ENCODE measurements at places on chromosomes 1 and 21.

- DNase-seq = no peak
Observed at GRCh38 chr1:69569175-69569541, 1.4 kb downstream of the LRRC7 start.

DNA sequence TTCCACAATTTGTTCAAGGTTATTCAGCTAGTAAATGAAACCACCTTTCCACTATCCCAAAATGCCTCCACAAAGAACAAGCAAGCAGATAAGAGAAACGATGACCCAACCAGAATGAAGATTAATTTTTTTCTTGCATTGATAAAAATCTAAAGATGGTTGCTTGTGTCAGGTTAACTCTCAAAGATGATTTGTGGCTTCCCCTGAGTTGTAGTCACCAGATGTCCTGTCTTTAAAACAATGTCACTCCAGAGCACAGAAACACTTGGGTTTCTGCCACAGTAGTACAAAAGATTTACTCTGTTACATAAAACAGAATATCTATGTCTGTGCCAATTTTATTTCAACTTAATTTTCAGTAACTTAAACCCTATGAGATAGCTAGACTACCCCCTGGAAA, 11.4 kb upstream of the CCDC17 start:
- DNase-seq = no peak

DNA sequence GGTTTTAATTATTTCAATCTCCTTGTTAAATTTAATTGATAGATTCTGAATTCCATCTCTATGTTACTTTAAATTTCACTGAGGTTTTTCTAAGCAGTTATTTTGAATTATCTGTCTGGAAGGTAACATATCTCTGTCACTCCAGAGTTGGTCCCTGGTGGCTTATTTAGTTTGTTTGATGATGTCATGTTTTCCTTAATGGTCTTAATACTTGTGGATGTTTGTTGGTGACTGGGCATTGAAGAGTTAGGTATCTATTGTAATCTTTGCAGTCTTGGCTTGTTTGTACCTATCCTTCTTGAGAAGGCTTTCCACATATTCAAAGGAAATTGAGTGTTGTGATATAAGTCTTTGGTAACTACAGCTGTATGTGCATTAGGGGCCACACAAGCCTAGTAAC, 810.0 kb upstream of the NEGR1 start:
- no peak for DNase-seq

- no peak for DNase-seq
Observed at GRCh38 chr1:65440322-65440900, 19.9 kb downstream of the LEPR start.

- DNase-seq = no peak
Observed at GRCh38 chr1:203145321-203146041, 18.0 kb downstream of the ADORA1 start.

DNA sequence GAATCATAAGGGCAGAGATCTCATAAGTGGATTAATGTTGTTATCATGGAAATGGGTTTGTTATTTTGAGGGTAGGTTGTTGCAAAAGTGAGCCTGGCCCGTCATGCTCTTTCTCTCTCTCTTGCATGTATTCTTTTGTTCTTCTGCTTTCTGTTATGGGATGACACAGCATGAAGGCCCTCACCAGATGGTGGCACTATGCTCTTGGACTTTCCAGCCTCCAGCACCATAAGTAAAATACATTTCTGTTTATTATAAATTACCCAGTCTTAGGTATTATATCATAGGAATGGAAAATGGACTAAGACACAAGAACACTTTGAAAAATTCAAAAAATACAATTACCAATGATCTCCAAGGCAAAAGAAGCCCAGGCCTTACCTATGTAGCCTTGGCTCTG, 676.1 kb downstream of the PTPRU start:
- no peak for DNase-seq

DNA sequence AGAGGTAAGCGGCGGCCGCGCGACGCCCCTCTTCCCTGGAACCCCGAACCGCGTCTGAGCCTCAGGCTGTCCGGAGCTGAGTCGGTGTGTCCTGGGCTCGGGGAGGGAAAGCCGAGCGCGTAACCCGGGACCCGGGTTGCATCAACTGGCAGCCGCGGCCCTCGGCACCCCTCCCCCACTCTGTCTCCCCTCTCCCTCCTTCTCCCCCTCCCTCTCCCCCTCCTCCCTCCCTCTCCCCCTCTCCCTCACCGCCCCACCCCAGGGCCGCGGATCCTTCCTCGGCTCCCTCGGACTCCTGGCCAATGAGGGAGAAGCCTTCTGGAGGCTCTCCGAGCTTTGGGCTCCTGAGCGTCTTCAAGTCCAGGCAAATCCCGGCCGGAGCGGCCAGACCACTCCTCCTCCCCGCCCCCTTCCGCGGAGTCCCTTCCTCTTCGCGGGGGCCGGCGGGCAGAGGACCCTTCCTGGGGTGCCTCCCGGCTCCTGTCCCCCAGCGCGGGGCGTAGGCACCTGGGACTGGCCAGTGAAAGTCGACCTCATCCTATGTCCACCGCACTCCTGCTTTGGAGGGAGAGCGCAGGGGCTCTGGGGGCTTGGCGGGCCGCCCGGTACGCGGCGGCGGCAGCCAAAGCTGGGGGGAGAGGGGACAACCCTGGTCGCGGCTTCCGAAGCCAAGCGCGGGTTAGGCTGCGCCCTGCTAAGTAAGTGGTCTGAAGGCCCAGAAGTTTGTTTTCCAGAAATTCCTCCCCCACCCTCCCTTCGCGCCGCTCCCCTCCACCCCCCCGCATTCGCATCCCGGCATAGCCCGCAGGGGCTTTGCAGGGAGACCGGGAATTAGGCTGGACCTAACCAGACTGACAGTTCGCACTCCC, 850 bp downstream of the SESN2 start:
- DNase-seq = peak; percentile 88

- no peak for DNase-seq
Observed at GRCh38 chr1:182857212-182857611, 18.1 kb downstream of the DHX9 start.

GRCh38 chr1:38334930-38335592, 288.5 kb upstream of the POU3F1 start:
- no peak for DNase-seq

DNA sequence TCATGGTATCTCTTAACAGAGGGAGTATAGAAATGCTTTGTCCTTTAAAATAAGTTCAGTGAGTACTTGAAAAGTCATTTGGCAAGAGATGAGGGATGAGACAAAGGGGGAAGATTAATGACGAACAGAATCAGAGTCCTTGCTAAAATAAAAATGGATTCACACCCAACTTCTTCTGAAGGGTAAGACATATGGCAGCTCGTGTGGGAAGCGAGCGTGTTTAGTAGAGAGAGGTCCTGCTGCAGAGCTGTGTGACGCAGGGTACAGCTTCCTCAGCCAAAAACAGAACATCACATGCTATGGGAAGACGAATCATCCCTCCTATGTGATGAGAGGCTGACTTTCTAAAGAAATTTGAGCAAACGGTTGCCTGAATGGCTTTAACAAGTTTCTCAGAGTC, 158.5 kb upstream of the LMO4 start:
- no peak for DNase-seq

Measured in T47D (cell line).